ENCODE measurements at places on chromosomes 13 and 19.

- peak; percentile 87 for DNase-seq
Measured at GRCh38 chr19:38362076-38362945, 12.1 kb upstream of the PSMD8 start.

DNA sequence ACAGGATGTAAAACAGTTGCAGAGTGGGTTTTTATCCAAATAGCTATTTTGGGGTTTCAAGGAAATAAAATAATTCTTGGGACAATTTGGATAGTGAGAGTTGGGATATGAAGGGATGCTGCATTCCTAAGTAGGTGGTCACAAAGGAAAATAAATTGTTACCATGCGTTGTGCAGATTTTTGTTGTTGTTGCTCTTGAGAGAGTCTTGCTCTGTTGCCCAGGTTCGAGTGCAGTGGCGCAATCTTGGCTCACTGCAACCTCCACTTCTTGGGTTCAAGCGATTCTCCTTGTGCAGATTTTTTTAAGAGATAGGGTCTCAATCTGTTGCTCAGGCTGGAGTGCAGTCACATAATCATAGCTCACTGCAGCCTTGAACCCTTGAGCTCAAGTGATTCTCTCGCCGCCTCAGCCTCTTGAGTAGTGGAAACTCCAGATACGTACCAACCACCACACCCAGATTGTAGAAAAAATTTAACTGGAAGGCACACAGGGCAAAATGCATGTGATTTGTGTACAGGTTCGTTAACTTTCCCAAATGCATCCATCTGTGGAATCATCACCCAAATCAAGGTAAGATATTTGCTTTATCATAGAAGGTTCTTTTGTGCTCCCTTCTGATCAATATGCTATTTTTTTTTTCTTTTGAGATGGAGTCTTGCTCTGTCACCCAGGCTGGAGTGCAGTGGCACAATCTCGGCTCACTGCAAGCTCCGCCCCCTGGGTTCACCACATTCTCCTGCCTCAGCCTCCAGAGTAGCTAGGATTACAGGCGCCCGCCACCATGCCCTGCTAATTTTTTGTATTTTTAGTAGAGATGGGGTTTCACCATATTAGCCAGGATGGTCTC, 16.0 kb downstream of the SLC1A5 start:
- DNase-seq = no peak

GRCh38 chr13:102911336-102911735, 65.5 kb downstream of the ERCC5 start:
- no peak for DNase-seq

GRCh38 chr13:24984134-24984533, 111.8 kb upstream of the PABPC3 start:
- no peak for DNase-seq

- no peak for DNase-seq
Measured at GRCh38 chr13:90281709-90282108, 1065.8 kb upstream of the MIR17HG start.

DNA sequence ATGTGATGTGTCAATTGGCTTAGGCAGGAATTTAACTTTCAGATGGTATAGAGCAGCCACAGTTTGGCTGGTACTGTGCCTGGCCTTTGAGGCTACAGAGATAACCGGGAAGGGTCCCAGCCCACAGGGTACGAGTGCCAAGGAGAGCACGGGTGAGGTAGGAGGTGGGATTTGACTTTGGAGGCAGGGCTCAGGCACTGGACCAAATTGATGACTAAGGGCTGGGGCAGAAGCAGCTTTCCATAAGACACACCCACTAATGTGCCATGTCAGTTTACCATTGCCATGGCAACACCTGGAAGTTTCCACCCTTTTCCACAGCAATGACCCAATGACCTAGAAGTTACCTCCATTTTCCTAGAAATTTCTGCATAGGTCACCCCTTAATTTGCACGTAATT, 466.2 kb downstream of the TSHZ3 start:
- no peak for DNase-seq

DNA sequence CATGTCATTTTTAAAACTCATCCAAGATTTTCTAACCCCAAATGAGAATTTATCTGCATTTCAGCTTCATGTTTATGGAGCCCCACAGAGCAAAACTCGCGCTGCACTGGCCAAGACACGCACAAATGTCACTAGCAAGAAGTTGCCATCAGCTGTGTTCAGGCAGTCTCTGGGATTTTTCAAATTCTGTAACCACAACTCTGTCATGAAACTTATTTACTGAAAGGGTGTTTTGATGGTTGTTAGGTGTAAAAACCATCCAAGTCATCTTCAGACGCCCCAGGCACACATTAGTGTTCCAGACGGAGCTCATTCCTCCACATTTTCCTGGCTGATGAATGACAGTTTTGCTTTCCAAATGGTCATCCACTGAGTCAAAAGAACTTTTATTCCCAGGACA, 63.4 kb downstream of the SLC7A1 start:
- DNase-seq = no peak

- no peak for DNase-seq
Measured at GRCh38 chr13:34070006-34070405, 252.1 kb downstream of the RFC3 start.

DNA sequence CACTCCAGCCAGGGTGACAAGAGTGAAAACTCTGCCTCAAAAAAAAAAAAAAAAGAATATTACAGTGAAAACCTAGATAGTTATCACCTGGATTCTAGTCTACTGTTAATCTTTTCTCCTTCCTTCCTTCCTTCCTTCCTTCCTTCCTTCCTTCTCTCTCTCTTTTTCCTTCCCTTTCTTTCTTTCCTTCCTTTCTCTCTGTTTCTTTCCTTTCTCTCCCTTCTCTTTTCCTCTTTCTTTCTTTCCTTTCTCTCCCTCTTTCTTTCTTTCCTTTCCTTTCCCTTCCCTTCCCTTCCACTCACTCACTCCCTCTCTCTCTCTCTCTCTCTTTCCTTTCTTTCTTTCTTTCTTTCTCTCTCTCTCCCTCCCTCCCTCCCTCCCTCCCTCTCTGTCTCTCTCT, 9.6 kb upstream of the TTYH1 start:
- DNase-seq = no peak

GRCh38 chr13:62119739-62120700, 704.4 kb upstream of the PCDH20 start:
- no peak for DNase-seq

GRCh38 chr19:5947435-5947834, 30.5 kb downstream of the RANBP3 start:
- DNase-seq = no peak

- DNase-seq = no peak
Measured at GRCh38 chr13:47826471-47826870, 174.6 kb downstream of the SUCLA2 start.

- no peak for DNase-seq
Measured at GRCh38 chr19:48596679-48597465, 9.7 kb upstream of the SPACA4 start.

DNA sequence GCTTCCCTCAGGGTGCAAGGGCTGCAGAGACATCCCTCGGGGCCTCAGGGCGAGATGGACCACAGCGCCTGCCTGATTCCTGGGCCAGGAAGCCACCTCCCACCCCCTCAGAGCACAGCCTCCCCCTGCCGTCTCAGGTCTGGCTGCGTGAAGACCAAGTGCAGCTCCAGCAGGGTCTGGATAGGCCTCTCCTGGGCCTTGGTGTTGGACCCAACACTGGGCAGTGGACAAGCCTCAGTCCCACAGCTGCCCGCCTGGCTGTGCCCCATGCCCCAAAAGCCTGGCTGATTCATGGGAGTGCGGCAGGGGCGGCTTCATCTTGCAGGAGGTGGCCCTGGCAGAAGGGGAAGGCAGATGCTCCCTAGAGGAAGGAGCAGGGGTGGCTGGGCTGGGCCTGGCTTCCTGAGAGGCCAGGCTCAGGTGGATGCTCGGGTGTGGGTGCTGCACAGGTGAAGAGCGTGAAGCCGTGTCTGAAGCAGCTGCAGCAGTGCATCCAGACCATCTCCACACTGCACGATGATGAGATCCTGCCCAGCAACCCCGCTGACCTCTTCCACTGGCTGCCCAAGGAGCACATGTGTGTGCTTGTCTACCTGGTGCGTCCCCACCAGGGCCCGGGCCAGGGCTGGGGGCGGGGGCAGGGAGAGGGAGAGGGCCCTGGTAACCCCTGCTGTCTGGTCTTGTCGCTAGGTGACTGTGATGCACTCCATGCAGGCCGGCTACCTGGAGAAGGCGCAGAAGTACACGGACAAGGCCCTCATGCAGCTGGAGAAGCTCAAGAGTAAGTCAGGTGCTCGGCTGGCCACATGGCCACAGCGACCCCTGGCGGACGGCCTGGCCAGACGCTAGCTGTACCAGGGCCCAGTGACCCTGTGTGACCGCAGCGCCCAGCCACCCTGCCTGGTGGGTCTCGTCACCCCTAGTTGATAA, 21.7 kb downstream of the MAU2 start:
- no peak for DNase-seq

GRCh38 chr13:37753776-37754175, 115.8 kb downstream of the TRPC4 start:
- no peak for DNase-seq

- no peak for DNase-seq
Measured at GRCh38 chr13:112996671-112997091, 27.7 kb downstream of the MCF2L start.

DNA sequence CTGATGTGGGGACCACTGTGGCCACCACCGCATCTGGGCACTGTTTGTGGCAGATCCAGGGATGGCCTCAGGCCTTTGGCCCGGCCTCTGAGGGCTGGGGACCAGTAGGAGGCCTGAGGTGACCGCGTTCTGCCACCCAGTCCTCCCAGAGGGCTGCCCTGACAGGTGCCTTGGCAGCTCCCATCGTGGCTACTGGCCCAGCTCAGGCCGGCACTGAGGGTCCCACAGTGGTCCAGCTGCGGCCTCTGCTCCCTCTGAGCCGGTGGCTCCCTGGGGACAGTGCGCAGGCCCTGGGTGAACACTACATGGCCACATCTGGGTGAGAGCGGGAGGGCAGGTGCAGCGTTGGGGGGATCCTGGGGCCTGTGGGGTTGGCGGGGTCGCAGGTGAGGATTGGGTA, 61.9 kb downstream of the KDM4B start:
- no peak for DNase-seq

- no peak for DNase-seq
Measured at GRCh38 chr13:41751277-41751676, 209.6 kb downstream of the VWA8 start.

DNA sequence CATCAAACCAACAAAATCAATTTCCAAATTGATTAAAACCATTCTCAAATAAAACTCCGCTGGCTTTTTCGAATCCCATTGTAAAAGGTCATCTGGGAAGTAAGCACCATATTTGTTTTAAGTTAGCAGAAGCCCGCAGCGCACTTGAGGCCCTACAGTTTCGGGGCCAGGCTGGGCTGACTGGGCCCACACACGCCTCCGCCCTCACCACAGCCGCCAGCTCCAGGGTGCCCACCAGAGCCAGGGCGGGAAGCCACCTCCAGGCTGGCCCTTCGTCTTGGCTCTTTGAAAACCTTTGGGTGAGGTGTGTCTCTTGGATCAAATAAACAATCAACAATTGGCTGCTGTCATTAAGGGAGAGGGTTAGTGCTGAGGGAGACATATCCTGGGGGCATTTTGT, 133.3 kb downstream of the SOX1 start:
- DNase-seq = no peak

- no peak for DNase-seq
Measured at GRCh38 chr19:3983542-3983914, 1.7 kb downstream of the EEF2 start.

GRCh38 chr19:18008814-18009213, 844 bp downstream of the ARRDC2 start:
- DNase-seq = no peak

GRCh38 chr19:1295169-1296012, 9.7 kb downstream of the EFNA2 start:
- DNase-seq = peak; percentile 55

DNA sequence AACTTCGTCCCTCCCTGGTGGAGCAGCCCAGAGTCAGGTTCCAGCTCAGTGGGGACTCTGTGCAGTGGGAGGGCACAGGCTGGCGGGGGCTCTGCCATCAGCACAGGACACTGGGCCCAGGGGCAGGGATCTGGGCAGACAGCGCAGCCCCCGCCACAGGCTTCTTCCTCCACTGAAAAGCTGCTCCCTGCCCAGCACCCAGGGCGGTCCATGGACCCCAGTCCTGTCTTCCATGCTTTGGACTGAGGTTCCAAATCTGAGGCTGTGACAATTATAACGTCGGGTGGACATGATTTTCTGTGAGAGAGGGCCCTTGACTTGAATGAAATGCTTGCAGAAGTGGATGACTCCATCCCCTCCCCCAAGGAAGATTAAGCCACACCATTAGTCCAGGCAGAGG, 21.2 kb upstream of the NCCRP1 start:
- no peak for DNase-seq

DNA sequence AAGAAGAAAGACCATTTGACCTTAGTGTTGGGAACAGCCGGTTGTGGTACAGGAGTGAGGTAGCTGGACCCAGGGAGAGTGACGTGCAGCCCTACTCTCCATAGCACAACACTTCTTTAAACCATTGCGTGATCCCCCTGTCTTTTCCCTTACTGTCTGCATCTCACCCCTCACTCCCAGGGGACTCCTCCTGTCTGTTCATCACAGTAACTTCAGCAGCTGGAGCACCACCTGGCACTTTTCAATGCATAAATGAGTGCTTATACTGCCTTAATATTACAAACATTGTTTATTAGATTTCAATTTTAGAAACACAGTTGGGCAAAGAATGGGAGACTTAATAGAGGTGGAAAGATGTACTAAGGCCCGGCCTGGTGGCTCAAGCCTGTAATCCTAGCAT, 285.5 kb downstream of the UQCRFS1 start:
- DNase-seq = no peak

DNA sequence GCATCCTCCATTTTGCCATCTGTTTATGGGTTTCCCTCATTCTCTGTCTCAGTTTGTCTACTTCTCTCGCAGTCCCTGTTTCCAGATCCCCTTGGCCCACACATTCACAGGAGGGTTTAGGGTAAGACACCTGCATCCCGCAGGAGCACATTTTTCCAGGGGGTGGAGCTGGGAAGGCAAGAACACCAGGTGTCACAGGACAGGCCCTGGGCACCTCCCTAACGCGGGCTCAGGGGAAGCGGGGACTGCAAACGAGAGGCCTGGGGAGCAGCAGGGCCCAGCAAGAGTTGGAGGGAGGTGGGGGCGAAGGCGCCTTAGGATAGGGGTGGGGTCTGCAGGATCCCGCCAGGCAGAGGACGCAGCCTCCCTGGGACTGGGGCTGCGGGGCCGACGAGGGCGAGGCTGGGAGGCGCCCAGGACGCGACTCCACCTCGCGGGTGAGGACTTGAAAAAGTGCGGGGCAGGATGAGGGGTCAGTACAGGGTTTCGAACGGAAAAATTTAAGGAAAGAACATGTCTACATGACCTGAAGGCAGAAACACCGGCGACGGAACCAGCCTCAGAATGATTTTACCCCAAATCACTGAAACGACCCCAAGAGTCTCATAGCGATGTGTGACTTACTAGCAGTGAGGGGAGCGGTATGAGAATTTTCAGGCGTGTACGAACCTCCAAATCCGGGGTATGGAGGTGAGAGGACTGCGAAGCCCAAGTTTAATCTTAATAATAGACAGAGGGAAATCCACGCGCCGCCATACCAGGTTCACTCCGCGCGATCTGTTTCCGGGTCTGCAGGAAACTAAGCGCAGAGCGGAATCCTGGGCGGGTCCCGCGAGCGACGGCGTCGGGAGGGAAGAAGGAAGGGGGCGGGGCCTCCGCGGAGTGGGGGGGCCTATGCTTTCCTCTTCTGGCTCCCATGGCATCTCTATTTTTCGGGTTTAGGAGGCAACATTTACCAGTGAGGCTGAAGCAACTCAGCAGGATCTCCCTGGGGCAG, 7.1 kb upstream of the ERVV-2 start:
- no peak for DNase-seq

Measured in stimulated activated CD4-positive, alpha-beta T cell treated with anti-CD3 and anti-CD28 coated beads, Interleukin-2, amount 100 ng/mL, for 48 hours (primary cell).